ENCODE measurements at places on chromosomes 7 and 10.

DNA sequence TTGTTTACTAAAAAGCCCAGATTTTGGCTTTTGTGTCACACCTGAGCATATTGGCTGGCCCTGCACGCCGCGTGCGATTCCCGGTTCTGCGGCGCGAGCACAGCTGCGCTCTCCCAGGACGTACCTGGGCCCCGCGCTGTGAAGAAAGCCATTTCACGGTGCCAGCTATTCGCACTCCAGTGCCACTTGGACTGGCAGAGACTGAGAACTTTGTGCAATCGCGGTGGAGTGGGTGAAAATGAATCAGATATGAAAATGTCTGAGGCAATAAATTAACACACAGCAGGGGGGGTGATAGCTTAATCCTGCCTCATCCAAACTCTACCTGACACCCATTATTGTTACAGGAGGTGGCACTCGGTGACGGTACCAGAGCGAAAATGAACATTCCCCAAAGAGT is 330.1 kb upstream of the MGMT start:
- DNase-seq: no peak

DNA sequence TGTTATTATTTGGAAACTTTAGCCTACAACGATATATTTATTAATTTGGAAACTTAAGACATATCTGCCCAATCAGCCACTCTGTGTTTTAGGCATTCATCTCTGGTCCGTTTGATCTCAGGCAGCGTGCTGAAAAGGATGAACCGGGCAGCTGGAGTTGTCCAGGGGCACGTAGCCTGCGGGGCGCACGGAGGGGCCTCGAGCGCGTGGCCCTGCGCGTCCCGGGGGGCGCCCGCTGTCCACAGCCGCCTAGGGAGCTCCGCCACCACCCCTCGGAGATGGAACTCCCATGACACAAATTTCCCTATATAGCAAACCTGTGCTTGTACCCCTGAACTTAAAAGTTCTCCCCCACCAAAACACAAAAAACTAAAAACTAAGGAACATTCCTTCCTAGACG is 24.3 kb upstream of the MKI67 start:
- no peak for DNase-seq

DNA sequence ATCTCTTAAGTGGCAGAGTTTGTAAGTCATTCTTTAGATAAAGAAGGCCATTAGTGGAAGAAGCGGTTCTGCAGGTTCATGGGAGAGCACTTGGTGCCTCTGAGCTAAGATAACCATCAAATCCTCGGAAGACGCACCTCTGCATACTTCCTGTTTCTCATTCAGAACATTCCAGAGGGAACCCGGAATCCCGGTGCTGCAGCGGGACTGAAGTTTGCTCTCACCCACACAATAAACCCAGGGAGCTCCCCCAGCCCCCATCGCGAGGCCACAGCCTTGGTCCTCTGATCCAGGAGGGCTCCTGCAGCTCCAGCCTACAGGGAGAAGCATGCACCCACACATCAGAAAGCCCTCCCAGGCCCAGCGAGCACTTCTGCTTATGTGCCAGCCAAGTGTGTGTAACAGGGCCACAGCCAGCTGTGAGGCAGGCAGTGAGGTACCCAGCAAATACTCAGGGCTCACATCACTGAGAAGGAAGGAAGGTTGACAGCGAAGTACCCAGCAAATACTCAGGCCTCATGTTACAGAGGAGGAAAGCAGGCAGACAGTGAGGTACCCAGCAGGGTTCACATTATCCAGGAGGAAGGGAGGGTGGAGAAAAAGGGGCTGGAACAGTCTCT is 142.4 kb downstream of the DIP2C start:
- no peak for DNase-seq

- DNase-seq: no peak
Measured at GRCh38 chr7:66933469-66933868, 12.4 kb downstream of the TMEM248 start.

DNA sequence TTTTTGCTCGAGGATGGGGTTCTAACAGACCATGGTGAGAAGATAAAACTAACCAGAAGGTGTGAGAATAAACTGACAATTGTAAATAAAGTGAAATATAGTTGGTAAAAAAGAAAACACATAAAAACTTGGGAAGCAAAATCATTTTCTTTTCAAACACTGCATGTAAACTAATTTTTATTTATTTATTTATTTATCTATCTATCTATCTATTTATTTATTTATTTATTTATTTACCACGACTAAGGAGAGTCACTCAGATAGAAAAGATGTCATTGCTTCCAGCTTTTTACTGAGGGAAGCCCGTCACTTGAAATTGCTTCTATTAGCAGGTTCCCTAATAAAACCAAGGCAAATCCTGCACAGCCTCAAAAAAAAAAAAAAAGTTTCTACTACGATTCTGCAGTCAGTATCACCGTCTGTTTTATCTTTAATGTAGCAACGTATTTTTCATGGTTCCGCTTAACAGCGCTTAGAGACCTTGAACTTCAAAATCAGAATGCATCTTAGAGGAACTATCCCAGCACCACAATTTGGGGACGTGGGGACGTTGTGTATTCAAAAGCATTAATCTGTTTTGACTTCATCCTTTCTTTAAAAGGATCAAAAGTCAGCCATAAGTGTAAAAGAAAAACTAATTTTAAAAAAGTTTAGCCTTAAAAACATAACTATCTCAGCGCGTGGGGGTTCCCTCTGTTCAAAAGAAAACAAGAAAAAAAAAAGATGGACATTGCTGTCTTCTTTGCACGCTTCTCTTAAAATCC is 33.3 kb upstream of the EBLN1 start:
- DNase-seq: peak; percentile 33

GRCh38 chr7:134891696-134892678 is 94.3 kb upstream of the AGBL3 start:
- no peak for DNase-seq

DNA sequence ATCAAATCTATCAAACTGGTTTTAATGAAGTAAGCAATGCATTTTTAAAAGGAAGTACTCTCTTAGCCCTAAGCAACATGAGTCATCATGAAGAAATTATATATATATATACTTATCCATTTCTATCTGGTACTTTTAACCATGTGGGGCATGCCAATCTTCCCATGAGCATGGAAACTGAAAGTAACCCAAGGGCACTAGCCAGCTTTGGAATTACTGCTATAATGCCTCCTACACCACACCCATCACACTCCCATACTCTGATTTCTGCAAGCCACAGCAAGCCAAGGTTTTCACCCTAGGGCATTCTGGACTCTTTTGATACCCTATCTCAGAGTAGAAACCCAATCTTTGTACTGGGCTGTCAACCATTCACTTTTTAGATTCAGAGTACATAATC is 204.6 kb downstream of the IMMP2L start:
- no peak for DNase-seq

- DNase-seq: no peak
Measured at GRCh38 chr7:31171984-31172383, 119.9 kb downstream of the ADCYAP1R1 start.

Data from inflammatory macrophage treated with lipopolysaccharide for 1 hour (primary cell).